Activated CD4-positive, CD25-positive, alpha-beta regulatory T cell treated with anti-CD3 and anti-CD28 coated beads, Interleukin-2, amount 50 U/mL, for 24 hours (primary cell): ENCODE measurements at places on chromosomes 3 and 15.

DNA sequence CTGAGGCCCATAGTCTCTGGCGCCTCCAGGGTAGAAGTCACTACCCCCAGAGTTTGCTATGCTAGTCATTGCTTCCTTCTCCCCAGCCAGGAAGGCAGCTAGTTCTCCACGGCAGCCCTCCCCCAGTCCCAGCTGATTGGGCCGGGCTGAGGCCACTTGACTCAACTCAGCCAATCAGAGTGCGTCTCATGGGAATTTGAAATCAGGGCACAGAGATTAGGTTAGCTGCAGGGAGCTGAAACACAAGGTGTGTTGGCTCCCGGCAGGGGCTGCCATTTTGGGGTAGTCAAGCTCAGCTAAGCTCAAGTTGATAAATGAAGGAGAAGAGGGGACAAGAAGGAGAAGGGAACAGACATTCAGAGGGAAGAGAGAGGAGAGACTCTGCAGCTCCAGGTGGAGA, 32.8 kb downstream of the LINGO1 start:
- no peak for ATAC-seq

DNA sequence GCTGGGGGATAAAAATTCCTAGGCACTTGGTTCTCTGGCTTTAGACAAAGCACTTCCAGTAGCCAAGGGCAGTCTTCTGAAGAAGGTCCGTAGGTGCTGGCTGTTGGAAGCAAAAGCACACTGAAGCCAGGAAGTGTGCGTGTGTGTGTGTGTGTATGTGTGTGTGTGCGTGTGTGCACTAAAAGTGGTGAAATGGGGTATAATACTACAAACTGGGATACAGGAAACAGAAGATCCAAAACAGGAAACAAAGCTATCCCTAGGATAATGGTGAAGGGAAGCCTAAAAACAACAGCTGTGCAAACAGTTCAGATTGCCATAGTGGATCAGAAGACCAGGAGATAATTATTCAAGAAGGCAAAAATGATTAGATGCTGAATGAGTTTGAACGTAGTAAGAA, 103.4 kb downstream of the IL20RB start:
- no peak for ATAC-seq

- peak; percentile 84 for ATAC-seq
These were observed 356.0 kb upstream of the RBMS3 start for GRCh38 chr3:28924744-28925360.

DNA sequence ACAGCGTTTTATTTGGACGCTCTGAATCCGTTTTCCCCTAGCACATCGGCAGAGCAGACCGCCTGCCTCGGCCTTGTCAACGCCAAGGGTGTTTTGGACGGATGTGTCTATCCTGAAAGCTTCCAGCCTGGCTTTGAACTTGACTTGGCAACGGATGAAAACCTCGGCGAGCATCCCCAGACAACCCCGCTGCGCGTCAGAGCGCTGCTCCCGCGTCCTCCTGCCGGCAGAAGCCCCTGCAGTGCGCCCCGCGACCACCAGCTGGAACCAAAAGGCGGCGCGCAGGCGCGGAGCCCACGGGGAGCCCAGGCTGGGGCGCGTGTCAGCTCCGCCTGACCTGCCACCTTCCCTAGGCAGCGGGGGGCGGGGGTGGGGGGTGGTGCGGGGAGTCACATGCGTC, 26.2 kb upstream of the ARL8B start:
- ATAC-seq: no peak

GRCh38 chr3:71361334-71361890, 222.1 kb downstream of the FOXP1 start:
- ATAC-seq: no peak

DNA sequence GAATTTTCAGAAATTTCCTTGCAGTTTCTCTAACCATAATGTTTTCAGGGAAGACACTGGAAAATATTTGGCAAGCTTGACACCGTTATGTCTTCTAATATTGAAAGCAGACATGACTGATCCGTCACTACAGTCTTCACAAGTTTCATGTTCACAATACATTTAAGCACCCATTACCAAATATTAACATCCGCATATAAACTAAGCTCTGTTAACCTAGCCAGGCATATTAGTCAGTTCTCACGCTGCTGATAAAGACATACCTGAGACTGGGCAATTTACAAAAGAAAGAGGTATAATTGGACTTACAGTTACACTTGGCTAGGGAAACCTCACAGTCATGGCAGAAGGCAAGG, 162.7 kb upstream of the LYSMD4 start:
- no peak for ATAC-seq

GRCh38 chr3:99211309-99211708, 309.8 kb upstream of the DCBLD2 start:
- ATAC-seq: no peak

DNA sequence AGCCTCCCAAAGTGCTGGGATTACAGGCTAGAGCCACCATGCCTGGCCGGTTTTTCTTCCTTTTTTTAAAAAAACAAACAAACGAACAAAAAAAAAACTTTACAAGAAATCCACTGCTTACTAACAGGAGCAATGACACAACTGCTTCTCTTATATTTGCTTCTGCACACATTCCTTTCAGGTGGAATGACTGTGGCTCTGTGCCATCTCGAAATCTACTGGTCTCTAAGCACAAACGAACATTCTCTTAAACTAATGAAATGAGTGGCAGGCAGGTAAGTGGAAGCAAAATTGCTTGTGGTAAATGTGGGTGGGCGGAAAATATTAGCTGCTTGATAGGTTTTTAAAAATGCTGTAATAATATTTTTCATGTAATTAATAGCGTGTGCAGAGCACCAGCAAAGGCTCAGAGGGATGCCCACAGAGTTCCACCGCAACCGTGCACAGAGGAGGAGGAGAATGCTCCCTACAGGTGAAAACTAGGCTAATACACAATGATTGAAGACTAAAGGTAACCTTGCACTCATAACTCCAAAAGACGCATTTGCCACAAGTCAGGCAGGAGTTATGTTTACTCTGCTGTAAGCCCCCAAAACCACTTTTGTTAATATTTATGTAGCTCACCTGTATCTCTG, 77.4 kb downstream of the LSAMP start:
- ATAC-seq: no peak

- ATAC-seq: no peak
These were observed 53.3 kb upstream of the SNRK start for GRCh38 chr3:43233062-43233461.

DNA sequence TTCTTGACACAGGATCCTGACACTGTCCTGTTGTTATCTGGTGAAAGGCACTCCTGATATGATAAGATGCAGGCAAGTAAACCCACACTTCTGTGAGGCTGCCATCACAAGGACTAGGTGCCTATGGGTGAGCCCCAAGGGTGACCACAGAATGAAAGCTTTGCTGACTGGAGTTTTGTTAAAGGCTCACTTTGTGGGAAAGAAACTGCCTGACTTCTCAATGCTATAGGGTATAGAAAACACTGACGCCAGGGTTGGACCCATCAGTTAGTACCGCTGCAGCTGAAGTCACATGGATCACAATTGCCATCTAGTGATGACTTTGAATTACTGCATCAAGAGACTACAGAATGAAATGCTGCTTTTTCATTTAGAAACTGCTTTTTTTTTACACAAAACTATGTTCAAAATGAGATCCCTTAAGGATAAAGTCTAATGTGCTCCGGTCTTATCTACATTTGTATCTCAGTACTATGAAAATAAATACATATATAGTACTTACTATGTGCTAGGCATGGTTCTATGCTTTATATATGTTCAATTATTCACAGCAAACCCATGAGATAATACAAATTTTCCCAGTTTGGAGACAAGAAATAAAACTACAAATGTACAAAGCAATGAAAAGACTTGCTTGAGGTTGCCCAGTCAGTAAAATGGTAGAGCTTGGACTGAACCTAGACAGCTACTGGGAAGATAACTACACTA, 64.2 kb upstream of the CMSS1 start:
- peak; percentile 58 for ATAC-seq

DNA sequence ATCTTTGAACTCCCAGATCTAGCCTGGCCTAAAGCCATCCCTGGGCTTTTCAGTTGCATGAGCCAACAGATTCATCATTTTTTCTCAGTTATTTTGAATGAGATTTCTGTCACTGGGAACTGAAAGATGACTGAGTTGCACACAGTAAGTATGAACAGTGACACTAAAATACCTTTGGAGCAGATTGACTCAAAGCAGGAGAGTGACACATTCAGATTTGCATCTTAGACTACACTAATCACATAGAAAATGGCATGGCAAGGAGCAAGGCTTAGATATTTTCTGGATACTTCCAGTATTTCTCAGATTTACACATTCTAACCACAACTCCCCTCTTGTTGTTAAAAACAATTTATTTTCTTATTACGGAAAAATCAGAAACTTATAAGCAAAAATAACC, 32.8 kb downstream of the SEC62 start:
- peak; percentile 94 for ATAC-seq

- no peak for ATAC-seq
These were observed 270.9 kb downstream of the ERC2 start for GRCh38 chr3:56197259-56197965.

GRCh38 chr15:52181938-52182780, 9.0 kb downstream of the GNB5 start:
- no peak for ATAC-seq

GRCh38 chr15:85282504-85283115, 97.8 kb upstream of the AKAP13 start:
- no peak for ATAC-seq

DNA sequence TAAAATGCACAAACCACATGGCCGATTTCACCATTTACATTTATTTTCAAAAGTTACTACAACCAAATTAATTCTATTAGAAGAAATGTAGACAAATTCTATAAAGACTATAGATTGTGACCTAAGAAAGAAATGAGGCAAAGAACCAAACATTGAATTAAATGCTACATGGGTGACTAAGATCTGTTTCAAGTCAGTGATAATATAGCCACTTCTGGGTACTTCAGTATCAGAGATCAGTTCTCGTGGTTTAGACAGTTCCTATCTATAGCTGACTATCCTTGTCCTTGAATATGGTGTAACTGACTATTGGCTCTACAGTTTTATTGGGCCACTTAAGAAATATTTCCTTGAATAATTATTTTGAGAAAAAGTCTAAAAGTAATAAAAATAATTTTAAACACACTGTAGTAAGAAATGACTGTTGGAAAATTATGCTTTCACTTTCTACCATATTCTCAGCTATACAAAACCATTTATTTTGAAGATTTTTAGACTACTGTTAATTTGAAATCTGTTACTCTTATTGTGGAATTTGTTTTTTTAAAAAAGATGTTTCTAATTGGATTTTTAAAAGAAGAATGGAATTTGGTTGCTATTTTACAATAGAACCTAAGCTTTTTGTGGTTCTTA, 14.1 kb downstream of the KCNMB3 start:
- ATAC-seq: peak; percentile 59

DNA sequence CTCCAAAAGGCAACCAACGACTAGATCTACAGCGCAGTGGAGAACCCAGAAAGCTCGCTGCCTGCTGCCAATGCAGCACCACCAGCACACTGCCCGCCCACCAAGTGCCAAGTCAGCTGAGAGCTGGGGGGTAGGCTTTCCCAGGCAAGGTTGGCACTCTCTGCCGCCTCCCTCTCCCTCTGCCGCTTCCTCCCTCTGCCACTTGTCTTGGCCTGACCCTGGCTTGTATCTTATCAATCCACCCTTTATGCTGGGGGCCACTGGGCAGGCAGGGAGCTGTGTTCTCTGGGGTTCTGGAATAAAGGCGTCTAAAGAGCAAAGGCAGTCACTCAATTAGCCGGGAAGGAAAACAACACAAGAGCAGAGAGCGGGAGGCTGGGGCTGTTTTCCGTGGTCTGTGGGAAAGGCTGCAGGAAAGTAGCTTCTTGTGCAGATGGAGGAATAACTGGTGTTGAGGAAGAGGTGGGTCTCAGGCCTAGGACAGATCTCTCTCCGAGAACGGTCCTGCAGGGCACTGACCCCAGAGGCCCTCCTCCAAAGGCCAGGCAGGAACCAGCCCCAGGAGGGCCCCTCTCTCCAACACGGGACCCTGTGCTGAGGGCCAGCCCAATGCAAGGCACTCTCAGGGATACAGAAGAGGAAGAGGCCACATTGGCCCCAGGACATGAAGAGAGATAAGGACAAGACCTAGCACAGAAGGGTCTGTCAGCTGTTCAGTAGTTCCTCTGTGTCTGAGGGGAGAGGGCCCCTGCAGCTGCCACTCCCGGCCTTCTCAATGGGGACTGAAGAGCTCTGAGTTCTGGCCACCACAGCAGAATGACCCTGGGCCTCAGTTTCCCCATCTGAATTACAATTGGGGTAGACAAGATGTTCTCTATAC, 30.8 kb downstream of the ACSBG1 start:
- no peak for ATAC-seq

GRCh38 chr3:10594915-10595314, 89.5 kb upstream of the ATP2B2 start:
- no peak for ATAC-seq

DNA sequence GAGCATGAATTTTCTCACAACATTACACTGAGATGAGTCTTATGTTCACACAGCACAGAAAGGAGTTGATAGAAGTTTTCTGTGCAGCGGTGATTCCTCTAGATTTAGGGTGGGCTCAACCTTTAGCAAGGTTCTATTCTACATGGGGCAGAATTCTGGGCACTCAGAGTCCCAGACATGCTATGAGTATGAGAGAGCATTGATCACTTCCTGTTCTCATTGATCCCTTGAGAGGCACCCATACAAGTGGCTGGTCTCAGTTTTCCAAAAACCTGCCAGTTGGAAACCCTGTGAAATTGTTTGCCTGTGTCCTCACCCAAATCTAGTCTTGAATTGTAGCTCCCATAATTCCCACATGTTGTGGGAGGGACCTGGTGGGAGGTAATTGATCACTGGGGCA, 112.5 kb upstream of the NR2F2 start:
- no peak for ATAC-seq

GRCh38 chr3:181687190-181687589, 24.5 kb upstream of the SOX2 start:
- ATAC-seq: no peak

GRCh38 chr3:124163689-124164088, 171.8 kb upstream of the ROPN1 start:
- ATAC-seq: no peak

DNA sequence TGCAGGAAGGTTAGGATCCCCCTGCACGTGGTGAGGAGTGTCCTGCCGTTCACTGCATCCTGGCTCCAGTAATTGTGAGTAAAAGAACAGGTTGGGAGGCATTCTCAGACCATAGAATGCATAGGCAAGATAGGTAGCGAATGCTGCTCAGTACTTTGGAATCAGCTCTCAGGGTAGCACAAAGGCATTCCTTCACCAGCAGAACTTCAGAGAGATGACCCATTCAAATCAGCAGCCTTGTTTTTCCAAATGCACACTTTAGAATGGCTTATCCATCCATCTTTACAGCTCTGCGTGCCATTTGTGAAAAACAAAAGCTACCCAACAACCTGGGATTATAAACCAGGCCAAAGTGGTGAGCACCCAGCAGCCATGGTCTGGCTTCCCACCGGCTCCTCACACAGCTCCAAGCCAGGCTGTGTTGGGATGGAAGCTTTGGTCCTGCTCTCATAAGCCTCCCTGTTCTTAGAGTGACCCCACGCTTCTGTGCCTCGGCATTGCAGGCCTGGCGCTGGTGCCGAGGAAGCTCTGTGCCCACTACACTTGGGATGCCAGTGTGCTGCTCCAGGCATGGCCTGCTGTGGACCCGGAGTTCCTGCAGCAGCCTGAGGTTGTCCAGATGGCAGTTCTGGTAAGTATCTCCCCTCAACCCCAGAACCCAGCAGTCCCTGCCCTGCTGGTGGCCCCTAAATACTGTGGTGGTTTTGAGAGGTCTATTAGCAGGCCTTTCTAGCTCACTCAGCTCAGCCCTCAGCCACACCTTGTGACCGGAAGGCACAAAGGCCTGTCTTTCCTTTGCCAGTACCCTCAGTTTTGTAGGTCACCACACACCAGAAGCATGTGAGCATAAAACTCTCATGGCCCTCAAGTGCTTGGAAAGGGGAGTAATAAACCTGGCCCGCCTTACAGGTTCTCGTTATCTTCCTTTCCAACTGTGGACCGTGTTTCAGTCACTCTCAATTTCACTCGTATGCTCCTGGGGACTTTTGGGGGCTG, 52.9 kb upstream of the LIMD1 start:
- ATAC-seq: no peak
